Activated CD8-positive, alpha-beta memory T cell treated with anti-CD3 and anti-CD28 coated beads for 1 hour (primary cell): ENCODE measurements at places on chromosomes 7 and 10.

DNA sequence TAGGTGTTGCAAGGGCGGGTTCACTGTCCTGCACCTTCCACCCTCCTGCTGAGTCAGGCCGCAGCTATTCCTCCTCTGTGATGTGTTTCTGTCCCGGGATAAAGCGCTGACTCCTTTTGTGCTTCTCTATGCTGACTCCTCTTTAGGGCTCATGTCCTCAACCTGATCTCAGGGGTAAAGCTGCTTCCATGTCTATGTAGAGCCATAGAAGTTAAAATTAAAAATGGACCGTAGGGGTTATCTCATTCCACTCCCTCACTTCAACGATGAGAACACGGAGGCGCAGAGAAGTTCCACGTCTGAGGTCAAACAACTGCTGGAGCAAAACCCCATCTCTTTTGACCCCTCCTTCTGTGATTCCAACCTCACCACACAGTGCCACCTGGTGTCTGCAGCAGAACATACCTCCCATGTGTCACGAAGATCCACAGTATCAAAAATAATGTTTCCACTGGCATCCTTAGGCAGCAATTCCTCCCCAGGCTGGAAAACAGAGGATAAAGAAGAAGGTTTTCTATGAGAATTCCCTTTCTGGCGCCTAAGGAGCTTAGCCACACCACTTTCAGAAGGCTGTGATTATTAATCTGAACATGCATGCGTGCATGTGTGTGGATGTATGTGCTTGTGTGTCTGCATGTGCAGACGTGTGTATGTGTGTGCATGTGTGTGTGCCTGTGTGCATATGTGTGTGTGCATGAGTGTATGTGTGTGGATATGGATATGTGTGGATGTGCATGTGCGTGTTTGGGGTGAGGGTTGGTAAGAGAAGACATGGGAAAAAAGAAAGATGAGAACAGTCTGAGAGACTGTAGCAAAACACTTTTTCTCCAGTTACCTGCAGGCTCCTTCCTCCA lies 81.2 kb upstream of the UCN3 start:
- DNase-seq: peak; percentile 38

DNA sequence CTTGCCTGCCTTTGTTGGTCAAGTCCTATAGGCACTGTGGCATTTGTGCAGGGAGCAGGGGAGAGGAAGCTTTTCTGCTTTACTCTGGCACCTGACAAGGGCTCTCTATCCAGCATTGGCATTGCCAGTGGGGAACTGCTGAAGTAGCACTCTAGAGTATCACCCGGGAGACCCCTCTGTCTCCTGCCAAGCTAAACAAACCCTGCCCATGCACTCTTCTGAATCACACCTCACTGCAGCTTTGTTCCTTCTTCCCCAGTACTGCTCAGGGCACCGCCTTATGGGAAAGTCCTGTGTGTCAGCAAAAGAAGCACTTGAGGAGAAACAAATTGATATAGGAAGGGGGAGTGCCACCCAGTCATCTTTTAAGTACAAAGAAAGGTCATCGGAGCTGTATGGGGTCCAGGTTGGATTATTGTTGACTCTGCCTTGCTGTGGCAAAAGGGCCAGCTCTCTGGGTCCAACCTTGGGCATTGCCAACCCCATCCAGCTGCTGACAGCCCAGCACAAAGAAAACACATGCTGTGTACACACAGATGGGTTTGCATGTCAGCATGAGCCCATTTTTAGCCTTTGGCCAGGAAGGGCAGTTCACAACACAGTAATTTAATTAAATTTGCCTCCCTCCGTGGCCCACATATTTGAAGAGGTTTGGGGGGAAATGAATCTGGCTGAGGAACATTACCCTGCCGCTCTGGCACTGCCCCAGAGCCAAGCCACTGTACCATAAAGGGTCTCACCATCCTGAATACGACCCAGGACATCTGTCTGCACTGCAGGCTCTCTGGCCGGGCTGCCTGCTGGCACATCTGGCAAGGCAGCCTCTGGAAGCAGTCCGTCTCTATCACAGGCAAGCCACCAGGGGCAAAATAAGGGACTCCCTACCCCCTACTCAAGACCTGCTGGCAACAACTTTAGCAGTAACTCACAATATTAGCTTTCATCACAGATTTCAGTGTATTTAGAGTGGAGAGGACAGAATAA lies 13.1 kb downstream of the LRRC4 start:
- no peak for DNase-seq

GRCh38 chr7:24831240-24831639 lies 74.0 kb upstream of the GSDME start:
- DNase-seq: no peak

DNA sequence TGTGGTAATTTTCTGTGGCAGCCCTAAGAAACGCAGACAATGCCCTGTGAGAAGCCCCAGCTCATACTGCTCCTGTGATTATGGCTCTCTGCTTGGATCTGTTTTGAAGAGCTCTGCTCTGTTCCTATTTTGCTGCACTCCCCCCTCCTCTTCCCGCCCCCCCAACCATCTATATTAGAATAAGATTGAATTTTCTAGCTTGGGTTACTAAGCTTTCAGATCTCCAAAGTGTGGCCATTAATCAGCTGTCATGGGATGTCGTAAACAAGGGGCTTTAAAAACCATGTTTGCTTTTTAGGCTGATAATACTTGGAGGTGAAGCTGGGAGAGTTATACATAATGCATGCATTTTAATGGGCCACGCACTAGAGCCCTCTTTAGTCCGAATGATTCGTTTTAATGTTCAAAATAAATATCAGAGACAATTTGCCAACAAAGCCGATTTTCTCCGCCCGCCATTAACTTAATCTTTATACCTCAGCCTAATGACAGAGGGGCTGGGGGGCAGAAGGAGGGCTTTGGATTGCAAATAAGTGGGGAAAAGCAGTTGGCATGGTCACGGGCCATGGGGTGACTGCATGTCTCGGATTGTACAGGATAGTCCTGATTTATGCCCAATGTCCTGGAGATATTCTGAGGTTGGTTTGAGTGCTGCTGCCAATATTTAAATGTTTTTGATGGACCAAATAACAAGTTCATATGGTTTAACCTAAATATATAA lies 165.5 kb downstream of the RPS24 start:
- no peak for DNase-seq

DNA sequence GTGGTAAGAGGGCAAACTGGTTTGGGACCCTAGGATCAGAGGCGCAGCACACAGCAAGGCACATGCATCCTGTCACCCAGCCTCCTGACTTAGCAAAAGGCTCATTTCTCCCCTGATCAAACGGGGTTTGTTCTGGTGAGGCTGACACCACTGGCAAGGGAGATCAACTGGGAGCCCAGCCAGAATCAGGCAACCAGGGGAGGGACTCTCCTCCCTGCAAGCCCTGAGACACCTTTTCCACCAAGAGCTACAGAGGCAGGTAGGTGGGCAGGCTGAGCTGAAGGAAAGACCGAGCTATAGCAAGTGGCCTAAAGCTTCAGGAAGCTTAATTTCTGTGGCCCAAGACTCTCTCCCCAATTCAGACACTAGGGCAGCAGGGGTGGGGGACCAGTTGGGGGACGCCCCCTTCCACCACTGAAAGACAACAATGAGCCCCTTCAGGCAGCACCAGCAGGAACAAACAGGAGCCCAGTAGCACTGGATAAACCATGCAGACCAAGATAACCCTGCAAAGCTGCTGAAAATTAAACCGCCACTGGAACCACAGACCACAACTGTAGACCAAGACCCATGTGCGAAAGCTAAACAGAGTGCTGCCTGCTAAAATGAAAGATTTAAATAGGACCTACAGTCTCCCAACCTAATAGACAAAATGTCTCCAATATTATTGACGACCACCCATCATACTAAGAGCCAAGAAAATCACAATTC lies 27.1 kb upstream of the SAR1A start:
- no peak for DNase-seq

DNA sequence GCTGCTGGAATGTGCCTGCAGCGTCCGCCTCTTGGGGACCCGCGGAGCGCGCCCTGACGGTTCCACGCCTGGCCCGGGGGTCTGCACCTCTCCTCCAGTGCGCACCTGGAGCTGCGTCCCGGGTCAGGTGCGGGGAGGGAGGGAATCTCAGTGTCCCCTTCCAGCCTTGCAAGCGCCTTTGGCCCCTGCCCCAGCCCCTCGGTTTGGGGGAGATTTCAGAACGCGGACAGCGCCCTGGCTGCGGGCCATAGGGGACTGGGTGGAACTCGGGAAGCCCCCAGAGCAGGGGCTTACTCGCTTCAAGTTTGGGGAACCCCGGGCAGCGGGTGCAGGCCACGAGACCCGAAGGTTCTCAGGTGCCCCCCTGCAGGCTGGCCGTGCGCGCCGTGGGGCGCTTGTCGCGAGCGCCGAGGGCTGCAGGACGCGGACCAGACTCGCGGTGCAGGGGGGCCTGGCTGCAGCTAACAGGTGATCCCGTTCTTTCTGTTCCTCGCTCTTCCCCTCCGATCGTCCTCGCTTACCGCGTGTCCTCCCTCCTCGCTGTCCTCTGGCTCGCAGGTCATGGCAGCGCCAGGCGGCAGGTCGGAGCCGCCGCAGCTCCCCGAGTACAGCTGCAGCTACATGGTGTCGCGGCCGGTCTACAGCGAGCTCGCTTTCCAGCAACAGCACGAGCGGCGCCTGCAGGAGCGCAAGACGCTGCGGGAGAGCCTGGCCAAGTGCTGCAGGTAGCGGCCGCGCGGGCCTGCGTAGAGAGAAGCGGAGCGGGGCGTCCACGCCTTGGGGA lies 645 bp downstream of the SLC26A4 start:
- DNase-seq: no peak

GRCh38 chr7:136677471-136678365 lies 190.7 kb upstream of the CHRM2 start:
- DNase-seq: no peak

- no peak for DNase-seq
Observed at GRCh38 chr7:156063241-156063810, 251.1 kb upstream of the SHH start.

GRCh38 chr7:50921114-50921813 lies 138.6 kb upstream of the GRB10 start:
- no peak for DNase-seq

DNA sequence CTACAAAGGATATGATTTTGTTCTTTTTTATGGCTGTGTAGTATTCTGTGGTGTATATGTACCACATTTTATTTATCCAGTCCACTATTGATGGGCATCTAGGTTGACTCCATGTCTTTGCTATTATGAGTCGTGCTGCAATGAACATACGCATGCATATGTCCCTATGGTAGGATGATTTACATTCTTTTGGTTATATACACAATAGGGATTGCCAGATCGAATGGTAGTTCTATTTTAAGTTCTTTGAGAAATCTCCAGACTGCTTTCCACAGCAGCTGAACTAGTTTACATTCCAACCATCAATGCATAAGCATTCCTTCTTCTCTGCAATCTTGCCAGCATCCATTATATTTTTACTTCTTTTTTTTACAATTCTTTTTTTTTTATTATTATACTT lies 35.6 kb upstream of the FAM13C start:
- DNase-seq: no peak

GRCh38 chr7:2484868-2485267 lies 8.7 kb upstream of the GRIFIN start:
- DNase-seq: no peak

DNA sequence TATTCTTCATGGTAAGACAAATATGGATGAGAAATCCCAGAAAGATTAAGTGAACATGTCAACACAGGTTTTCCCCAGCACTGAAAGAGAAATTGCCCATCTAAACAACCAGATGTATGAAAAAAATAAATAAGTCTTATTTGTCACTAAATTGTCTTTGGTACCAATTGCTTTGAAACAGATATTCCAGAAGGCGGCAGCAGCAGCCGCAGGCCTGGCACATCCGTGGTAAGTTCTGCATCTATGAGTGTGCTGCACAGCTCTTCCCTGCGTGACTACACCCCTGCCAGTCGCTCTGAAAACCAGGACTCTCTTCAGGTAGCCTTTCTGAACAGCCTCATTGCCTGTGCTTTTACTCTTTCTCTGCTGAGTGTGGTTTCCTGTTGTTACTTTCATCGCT lies 49.7 kb upstream of the GATAD1 start:
- DNase-seq: no peak

DNA sequence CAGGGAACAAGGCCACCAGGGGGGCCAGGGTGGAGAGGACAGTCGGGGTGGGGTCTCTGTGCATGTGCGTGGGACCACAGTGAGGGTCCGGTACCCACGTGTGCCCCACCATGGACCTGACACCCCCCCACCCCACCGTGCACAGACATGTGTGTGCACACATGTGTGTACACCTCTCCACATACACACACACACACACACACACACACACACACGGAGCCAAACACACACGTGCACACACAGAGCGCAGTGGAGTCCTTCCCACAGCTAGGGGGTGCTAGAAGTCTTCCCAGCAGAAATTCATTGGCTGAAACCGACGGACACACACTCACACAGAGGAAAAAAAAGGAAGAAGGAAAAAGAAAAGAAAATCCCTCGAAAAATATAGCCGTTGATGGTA lies 42.8 kb upstream of the GNA12 start:
- no peak for DNase-seq

DNA sequence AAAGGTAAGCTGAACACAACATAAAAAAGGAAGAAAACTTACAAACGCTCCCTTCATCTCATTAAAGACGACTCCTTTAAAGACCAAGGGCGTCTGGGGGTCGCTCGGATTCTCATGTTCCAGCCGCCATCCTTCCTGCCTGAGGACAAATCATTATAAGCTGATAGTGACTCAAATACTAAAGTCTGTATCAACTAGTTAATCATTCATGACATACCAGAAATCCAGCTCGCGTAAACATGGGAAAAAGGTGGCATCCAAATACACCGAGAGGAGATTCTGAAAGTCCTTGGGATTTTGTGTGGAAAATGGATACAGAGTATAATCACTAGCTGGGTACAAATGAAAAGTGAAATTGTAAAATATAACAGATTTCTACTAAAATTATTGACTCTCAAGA lies 7.4 kb downstream of the PITRM1 start:
- no peak for DNase-seq

GRCh38 chr7:125147047-125147446 lies 217.4 kb upstream of the POT1 start:
- no peak for DNase-seq

DNA sequence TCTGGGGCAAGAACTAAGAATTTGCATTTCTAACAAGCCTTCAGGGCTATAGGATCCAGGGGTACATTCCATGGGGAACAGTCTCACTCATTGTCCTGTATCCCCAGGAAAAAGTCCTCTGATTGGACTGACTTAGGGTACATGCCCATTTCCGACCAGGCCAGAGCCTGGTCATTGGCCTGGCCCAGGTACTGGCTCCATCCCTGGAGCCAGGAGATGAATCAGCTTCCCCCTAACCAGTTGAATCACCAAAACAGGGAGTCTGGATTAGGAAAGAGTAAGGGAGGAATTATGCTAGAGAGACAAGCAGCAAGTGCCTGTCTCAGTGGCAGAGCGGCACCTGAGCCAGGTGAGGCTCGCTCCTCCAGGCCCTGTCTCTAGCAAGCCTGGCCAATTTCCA lies 137.5 kb downstream of the FGFR2 start:
- DNase-seq: no peak

- DNase-seq: no peak
Observed at GRCh38 chr7:32587411-32587948, 92.2 kb downstream of the AVL9 start.

DNA sequence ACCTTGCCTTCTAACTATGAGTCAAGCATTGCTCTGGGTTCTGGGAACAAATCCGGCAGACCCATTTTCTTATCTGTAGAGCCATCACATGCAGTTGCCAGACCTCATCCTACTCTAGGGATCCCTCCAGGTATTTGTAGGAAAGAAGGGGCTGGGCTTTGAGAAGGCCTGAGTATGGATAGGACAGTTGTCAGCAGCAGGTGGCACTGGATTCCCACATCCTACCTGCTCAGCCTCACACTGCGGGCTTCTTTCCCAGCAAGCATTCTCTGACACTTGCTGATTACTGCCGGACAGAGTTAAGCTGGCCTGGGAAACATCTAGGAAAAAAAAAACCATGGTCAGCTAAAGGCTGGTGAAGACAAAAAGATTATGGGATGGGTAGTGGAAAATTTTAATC lies 224.1 kb downstream of the CCSER2 start:
- DNase-seq: no peak

- DNase-seq: no peak
Observed at GRCh38 chr7:74417419-74417971, 36.2 kb upstream of the GTF2IRD1 start.
